ENCODE measurements at places on chromosomes 3 and 15. TPM values are rescaled to one million over a fixed set of nuclear protein-coding genes. Genes with fewer than 3 reads are reported as not detected.

GRCh38 chr3:112333002-112333380 is at the start of gene CD200:
TSS of gene CD200 (plus strand) at chr3:112333156. CDS start at chr3:112333213, 57 bp downstream.
- peak; percentile 90 for DNase-seq

DNA sequence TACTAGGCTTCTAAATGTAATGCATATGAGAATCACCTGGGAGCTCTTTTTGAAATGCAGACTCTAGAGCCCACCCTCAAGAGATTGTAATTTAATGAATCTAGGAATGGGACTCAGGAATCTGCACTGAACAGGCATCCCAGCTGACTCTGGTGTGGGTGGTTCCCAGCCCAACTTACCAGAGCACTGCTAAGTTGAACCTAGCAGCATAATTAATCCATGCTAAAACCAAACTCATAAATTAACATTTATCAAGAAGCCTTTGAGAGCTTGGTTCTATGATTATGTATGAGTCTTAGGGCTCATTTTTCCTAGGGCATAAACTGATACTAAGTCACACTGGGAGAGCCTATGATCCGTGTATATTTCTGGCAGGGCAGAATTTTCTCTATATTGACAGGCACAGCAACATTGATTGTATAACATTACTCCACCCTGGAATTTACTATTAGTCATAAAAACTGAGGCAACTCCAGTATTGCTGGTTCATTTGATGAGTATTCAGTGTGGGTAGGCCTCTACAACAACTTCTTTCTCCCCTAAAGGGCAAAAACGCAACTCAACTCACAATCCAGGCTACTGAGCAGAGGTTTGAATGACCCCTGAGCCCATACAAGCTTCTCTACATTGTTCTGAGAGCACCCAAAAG is 10.7 kb upstream of the CSTA start:
- DNase-seq: no peak

- no peak for DNase-seq
Measured at GRCh38 chr3:1578124-1578806, 485.4 kb downstream of the CNTN6 start.

DNA sequence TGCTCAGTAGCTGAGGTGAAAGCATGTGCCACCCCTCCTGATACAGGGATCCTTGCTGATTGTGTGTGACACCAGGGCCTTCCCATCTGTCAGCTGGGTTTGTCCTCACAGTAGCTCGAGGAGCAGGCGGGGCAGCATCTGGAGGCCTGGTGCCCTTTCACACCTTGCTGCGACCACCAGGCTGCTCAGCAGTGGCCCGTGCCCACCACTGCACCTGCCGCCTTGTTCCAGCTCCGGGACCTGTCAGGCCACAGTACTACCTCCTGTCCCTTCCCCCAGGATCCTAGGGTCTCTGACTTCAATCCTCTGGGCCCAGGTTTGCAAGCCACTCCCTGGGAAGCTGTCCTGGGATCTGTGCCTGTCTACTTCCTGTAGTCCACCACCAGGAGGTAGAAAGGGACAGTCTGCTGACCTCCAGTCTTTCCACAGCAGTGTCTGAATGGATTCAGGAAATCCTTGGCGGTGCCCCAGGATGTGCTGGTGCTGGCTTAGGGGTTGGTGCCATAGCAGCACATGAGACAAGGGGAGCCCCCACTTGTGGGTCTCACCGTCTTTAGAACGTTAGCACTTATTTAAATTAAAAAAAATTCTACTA is 27.5 kb downstream of the APBA2 start:
- no peak for DNase-seq

TRPM1 gene
- not detected for polyA plus RNA-seq

GRCh38 chr15:66716656-66717020 is 14.6 kb downstream of the SMAD6 start:
- no peak for DNase-seq

Data from brain (organoid and tissue), 16 donors.